ENCODE measurements at places on chromosomes 1 and 21.

GRCh38 chr21:39373634-39374033 is 24.7 kb upstream of the HMGN1 start:
- DNase-seq = peak; percentile 47

- no peak for DNase-seq
Observed at GRCh38 chr1:241696172-241696814, 44.2 kb downstream of the WDR64 start.

- DNase-seq = no peak
Observed at GRCh38 chr1:82944822-82945221, 1054.1 kb downstream of the TTLL7 start.

GRCh38 chr1:198496216-198497143 is 44.0 kb downstream of the ATP6V1G3 start:
- DNase-seq = no peak

DNA sequence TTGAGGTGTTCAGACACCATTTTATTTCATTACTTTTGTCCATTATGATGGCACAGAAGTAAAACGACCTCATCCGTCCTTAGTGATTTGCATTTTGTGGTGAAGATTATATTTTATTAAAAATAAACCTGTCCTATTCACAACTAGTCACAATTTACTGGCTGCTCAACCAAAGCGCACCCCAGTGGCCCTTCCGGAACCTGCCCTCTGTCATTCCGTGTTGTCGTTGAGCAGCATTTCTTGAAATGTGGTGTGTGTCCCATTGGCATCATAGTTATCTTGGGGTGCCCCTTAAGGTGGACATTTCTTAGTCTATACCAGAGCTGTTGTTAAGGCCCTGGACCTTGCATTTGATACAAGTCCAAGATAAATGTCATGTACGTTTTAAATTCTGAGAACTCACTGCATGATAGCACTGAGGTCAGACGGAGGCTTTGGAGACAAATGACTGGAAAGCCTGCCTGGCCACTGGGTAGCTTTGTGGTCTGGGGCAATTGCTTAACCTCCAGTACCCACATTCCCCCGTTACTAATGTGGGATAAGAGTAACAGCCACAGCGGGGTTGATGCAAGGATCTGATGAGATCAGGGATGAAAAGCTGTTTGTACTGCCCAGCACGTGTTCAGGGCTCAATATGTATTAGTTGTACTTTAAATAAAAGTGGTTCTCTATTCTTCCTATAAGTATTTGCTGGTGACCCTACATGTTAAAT is 36.2 kb downstream of the BACH1 start:
- DNase-seq = no peak

DNA sequence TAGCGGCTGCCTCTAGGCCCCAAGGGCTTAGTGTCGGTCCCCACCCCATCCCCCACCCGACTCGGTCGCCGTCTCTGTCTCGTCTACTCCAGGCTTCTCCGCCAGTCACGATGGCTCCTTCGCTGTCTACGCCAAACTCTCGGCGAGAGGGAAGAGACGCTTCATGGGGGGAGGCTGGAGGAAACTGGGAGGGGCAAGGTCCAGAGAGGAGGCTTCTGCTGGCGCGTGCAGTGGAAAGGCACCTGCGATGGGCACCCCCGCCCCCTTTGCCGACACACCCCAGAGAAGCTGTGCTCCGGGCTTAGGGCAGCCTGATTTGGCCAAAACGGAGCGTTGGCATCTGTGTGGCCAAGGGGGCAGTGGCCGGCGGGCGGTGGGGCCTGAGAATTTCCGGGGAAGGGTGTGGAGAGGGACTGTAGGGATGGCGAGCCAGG is 1.2 kb upstream of the CSMD2 start:
- DNase-seq = no peak

- no peak for DNase-seq
Observed at GRCh38 chr1:64814427-64814826, 69.6 kb downstream of the RAVER2 start.

- no peak for DNase-seq
Observed at GRCh38 chr1:208562151-208562960, 318.2 kb upstream of the PLXNA2 start.

GRCh38 chr1:246573491-246573890 is 7.2 kb downstream of the CNST start:
- no peak for DNase-seq

GRCh38 chr1:205513774-205514173 is 9.3 kb downstream of the CDK18 start:
- no peak for DNase-seq

- no peak for DNase-seq
Observed at GRCh38 chr1:61005614-61006580, 76.5 kb upstream of the NFIA start.

GRCh38 chr1:27392096-27392777 is at the start of gene GPR3:
Gene GPR3 (plus strand): TSS chr1:27392622. CDS start chr1:27393799, 1,177 bp downstream.
- DNase-seq = peak; percentile 96

DNA sequence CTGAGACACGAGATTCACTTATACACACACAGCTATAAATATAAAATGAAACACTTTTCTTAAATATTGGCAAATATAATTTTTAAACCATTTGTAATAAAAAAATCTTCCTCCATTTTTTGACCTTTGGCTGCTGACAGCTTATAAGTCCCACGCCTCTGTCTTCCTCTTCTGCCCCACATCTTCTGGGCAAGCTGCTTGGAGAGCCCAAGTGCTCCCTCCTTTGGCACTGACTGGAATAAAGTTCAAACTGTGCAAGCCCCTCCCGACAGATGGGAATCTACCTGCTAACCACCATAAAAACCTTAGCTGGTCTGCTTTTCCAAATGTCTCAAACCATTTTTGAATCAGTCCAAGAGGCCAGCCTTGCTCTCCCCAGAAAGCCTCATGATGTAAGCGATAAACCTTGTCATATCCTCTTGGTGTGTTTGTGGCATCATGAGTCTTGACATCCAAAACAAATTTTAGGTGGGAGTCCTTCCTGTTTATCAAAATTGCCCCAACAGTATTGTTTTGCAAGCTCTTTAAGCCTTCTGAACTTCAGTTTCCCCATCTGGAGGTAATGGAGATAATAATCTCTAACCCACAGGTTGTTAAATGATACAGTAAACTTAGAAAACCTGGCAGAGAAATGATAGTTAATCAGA is 99.8 kb downstream of the SNX7 start:
- no peak for DNase-seq

GRCh38 chr1:153642161-153642560 is 8.3 kb downstream of the CHTOP start:
- no peak for DNase-seq

GRCh38 chr1:238562341-238562740 is 671.6 kb upstream of the ZP4 start:
- no peak for DNase-seq

- DNase-seq = no peak
Observed at GRCh38 chr1:14190508-14190907, 408.0 kb upstream of the KAZN start.

DNA sequence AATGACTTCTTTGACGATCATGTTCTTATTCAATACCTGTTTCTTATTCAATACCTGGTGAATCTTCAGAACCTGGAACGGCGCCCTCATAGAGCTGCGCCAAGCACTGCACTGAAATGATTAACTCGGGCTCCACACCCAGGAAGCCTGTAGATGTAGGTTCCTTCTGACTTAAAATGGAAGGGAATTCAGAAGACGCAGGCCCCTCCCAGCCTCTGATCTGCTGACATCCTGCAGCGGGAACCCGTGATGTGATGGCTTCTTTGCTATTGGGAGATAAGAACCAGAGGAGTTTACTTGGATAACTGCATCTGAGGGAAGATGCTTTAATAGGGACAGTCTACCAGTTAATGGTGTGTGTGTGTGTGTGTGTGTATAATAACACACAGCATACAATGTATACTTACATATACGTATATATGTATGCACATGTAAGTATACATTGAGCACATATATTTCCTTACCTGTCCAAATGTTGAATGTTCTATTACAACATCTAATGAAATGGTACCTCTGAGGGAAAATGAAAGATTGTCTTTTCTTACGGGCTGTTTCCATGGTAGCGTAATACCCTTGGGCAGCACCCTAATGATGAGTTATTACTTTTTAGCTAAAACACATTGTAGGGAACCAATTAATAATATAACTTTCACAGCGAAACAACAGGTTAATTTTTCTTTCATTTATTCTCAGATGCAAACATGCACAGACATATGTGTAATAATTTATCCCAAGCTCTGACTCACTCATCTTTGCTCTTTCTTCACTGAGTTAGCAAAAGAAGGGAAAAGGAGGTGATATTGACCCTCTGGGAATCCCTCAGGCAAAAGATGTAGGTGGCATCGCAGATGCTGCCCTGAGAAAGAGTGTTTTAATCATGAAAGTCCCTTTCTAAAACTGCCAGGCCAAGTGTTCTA is 379.8 kb downstream of the SIPA1L2 start:
- no peak for DNase-seq

GRCh38 chr1:210935905-210936304 is 198.0 kb downstream of the KCNH1 start:
- DNase-seq = no peak

- no peak for DNase-seq
Observed at GRCh38 chr1:15123270-15123669, 30.3 kb upstream of the TMEM51 start.

DNA sequence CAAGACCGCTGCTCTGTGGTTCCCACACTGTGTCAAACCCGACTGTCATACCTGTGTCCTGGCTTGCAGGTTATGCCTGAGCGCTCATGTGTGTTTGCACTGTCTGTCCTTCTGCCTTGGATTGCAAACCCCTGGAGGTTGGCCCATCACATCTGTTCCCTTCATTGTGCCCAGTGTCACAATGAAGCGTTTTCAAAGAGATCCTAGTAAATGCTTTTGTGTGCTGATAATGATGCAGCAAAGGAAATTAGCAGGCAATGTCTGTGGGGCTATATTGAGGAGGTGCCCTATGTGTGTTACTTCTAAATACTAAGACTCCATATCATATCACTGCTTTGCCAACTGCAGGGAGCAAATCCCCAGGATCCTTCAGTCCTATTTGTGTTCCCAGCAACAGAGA is 424.4 kb upstream of the NFIA start:
- DNase-seq = no peak

- DNase-seq = no peak
Observed at GRCh38 chr1:156708218-156708661, 2.9 kb upstream of the CRABP2 start.

GRCh38 chr1:208184966-208185654 is 59.1 kb downstream of the PLXNA2 start:
- no peak for DNase-seq

DNA sequence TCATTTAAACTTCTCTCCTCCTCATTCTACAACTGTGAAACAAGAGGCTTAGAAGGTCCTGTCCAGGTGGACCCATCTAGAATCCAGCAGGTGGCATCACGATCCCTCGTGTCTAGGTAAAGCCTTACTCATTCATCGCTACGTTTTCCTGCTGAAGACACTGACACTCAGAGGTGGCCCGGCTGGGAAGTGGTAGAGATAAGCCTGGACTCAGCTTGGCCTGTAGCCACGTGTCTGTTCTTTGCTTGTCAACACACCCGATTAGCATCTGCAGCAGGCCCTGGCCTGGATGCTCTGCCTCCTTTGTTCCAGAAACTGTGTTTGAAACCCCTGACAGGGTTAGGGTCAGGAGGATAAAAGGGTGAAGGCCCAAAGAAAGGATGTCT is 43.4 kb downstream of the PARP1 start:
- no peak for DNase-seq

- DNase-seq = no peak
Observed at GRCh38 chr1:236041631-236042618, 23.0 kb downstream of the NID1 start.

- DNase-seq = no peak
Observed at GRCh38 chr1:219529116-219529515, 83.8 kb downstream of the ZC3H11B start.

DNA sequence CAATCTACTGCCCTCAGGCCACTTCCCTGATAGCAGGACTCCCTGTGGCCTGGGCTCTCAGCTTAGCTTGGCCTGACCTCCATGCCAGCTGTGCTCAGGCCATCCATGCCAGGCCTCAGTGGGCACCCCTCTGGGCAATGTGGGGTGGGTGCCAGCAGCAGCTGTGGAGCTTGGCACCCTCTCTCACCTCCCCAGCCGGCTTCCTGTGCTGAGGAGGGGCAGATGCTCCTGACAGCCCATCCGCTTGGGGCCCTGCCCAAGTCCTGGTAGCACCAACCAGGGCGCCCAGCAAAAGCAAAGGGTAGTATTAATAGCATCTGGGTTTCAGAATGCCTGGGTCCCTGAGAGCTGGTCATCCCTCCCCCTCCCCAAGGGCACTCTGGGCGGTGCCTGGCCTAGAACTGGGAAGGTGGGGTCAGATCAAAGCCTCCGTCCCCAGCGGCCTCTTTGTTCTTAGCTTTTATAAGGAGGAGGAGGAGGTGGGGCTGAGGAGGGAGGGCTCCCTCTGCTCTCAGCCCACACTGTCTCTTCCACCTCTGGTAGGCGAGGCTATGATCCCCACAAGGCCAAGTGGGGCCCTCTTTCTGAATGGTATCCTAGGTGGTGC is 6.1 kb downstream of the EFNA4 start:
- no peak for DNase-seq

GRCh38 chr1:23097316-23097715 is 71.3 kb downstream of the LUZP1 start:
- DNase-seq = no peak

- DNase-seq = no peak
Observed at GRCh38 chr1:113242481-113242880, 147.8 kb upstream of the MAGI3 start.

DNA sequence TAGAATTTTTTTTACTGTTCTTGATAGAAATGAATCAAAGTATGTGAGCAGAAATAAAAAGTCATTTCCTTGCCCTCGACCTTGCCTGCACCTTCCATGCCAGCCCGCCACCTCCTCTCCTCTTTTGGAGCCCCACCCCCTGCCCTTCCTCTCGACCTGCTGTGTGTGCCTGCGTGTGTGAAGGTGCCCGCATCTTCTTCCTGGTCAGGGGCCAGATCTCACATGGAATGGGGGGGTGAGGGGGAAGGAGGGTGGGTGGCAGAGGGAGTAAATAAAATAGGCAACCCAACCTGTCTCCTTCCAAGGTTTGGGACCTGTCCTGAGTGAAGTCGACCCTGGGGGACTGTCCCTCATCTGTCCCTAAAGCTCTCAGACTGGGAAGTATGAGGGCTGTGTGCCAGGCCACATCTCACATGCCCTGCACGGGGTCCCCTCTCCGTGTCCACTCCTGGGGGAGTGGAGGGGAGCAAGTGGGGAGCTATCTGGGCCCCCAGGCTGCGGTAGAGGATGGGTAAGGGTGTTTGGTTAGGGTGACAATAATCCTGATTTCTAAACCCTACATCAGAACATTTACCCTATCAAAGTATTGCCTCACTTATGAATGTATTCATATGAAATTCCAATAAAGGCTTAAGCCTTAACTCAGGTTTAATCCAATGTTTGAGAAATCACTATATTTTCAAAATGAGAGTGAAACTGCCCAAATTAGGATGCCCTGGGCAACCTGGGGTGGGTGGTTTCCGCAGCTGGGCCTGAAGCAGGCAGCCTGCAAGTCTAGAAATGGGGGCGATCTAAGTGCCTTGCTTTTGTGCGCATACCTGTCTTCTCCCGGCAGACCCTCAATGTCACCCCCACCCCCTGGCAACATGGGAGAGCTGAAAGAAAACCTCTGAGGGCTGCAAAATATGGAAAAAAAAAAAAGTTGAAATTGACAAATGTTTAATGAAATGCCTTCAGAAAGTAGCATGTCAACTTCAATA is 15.4 kb downstream of the AMPD2 start:
- peak; percentile 5 for DNase-seq

GRCh38 chr1:23869051-23869450 is 961 bp upstream of the FUCA1 start:
- DNase-seq = peak; percentile 23

All from B cell (primary cell).